ENCODE measurements at places on chromosomes 4 and X.

GRCh38 chrX:8025705-8026104 is 98.5 kb upstream of the PNPLA4 start:
- DNase-seq = no peak

GRCh38 chrX:17456526-17456925 is 81.5 kb downstream of the NHS start:
- no peak for DNase-seq

GRCh38 chr4:138576684-138577083 is 334.5 kb upstream of the SLC7A11 start:
- peak; percentile 33 for DNase-seq

- DNase-seq = no peak
Measured at GRCh38 chrX:69995362-69996112, 54.2 kb downstream of the AWAT2 start.

DNA sequence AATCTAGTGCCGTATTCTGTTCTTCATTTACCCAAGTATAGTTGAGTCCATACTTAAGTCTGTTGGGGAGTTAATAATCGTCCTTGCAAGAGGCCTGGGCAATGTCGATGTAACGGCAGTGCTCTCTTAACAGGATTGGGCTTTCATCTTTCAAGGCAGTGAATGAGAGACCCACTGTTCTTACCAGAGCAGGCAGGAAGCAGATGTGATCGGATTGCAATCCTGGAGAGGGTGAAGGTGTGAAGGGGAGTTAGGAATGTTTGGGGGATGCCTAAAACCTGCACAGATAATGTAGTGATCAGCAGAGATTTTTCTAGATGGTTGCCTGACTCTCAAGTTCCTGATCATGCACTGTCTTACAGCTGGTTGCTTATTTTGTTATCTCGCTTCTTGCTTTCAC is 308.4 kb downstream of the AFF2 start:
- no peak for DNase-seq

GRCh38 chr4:7276515-7276914 is 84.2 kb downstream of the SORCS2 start:
- DNase-seq = peak; percentile 38

GRCh38 chr4:101295691-101296090 is 51.6 kb downstream of the PPP3CA start:
- no peak for DNase-seq

GRCh38 chr4:108519911-108520601 is 100.3 kb upstream of the RPL34 start:
- no peak for DNase-seq

DNA sequence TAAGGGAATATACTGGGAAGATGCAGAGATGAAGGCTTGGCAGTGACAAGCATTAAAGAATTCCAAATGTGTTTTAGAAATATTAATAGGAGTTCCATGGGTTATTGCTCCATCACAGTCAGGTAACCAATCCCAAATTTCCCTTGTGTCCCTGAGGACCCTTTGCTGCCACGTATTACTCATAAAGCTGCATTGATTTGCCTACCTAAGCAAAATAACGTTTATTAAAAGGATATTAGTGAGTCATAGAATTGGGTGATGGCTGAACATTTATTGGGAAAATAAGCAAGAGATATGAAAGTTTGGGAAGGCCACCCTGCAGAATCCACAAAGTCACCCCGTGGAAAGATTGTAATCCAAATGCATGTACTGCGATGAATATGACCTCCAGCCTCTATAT is 782.1 kb downstream of the RAPGEF2 start:
- no peak for DNase-seq

DNA sequence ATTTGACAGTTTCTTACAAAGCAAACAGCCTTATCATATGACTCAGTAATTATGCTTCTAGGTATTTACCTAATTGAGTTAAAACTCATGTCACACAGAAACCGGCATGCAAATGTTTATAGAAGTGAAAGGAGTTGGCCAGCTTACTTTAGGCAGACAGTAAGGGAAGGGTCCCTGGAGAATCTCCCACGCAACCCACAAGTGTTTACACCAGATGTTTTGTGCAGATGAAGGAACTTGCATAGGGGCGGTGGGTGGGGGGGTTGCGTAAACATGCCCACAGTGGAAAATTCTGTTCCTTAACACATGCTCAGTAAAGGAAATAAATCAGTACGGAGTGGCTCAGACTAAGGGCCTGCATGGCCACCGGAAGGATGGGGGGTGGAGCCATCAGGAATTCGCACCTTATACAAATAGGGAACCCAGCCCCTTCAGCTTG is 330.5 kb upstream of the AADAT start:
- no peak for DNase-seq

Measured in HT1080 (cell line).